ENCODE measurements at places on chromosomes 5 and 9. TPM values are rescaled to one million over a fixed set of nuclear protein-coding genes. Genes with fewer than 3 reads are reported as not detected.

- no peak for DNase-seq
These were observed 360.2 kb downstream of the DEPDC1B start for GRCh38 chr5:60339691-60340201.

DNA sequence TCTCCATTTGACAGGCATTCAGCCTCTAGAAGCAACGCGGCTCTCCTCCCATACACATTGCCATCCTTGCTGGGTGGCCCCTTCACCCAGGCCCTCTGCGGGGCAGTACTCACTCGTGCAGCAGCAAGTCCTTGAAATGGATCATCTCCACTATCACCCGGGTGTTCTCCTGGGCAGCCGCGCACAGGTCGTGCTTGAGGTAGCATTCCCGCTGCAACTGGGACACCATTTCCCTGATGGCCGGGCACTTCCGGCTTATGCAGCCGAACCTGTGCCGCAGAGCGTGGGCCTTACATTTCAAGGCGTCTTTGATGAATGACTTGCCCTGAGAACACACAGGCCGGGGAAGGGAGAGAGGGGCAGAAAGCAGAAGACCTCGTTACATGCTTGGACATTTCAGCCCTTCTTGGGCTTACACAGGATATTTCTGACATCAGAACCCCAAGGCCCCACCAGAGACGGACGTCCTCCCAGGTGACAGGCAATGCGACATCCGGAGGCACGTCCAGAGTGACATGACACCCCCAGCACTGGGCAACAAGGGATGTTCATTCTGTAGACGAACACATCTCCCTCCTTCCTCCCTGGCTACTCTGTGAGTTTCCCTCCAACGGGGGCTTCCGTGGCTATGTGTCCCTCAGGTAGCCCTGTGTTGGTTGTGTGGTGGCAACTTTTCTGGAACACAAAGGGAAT, 5.0 kb downstream of the STC2 start:
- DNase-seq: no peak

DNA sequence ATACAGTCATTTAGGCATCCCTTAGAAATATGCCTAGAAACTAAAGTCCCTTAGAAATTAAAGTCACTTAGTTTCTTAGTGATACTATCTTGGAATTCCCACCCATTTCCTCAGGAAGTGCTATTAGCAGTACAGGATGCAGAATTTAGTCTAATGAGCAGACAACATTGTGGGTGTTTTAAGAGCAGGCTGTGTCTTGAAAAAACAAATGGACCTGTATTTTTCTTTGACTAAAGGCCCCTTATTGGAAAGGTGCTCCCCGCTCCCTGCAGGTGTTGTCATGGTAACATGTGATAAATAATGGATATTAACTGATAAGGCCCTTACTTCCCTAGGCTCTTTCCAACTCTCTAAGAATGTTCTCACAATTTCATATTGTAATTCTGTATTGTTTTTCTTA, 38.8 kb upstream of the STARD4 start:
- DNase-seq: no peak

- no peak for DNase-seq
These were observed 47.1 kb downstream of the DMAC1 start for GRCh38 chr9:7752481-7752880.

GRCh38 chr9:115192280-115192679, 74.3 kb upstream of the TNC start:
- no peak for DNase-seq

DNA sequence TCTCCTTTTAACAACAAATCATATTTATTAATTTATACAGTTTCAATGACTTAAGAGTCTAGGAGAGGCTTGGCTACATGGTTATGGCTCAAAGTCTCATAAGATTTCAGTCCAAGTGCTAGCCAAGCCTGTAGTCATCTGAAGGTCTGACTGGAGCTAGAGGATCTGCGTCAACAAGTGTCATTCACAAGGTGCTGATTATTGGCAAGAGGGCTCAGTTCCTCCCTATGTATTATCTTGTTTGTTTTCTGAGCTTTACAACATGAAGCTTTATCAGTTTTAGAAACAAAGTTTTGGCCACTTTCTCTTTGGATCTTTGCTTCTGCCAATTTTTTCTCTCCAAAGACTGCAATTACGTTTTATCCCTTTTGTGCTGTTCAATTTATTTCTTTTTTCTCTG, 94.7 kb downstream of the RICTOR start:
- no peak for DNase-seq

GRCh38 chr5:44983006-44983405, 174.3 kb downstream of the MRPS30 start:
- DNase-seq: no peak

- DNase-seq: no peak
These were observed 484.6 kb downstream of the PRELID2 start for GRCh38 chr5:145350513-145350912.

DNA sequence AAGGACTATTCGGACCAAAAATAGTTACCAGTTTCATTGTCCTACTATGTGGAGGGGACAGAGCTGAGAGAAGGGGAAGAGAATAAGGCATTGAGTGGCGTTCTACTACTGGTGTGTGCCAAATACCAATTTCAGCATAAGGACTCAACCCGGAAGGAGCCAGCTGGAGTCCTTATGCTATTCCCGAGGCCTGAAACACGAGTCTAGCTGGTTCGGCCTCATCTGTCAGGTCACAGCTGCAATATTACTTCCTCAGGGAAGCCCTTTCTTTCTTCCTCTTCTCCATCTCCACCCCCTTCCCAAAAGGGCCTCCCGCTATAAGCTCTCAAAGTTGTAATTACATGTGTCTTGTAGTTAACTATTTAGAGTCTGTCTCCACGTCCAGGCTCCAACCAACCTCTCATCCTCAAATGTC, 20.5 kb upstream of the FER start:
- DNase-seq: no peak

GRCh38 chr5:93956006-93956405, 214.6 kb upstream of the POU5F2 start:
- DNase-seq: no peak

GRCh38 chr9:133634081-133634691, 2.0 kb upstream of the DBH start:
- DNase-seq: no peak

- DNase-seq: peak; percentile 24
These were observed 1.6 kb downstream of the ELL2 start for GRCh38 chr5:95959888-95960666.

- DNase-seq: no peak
These were observed 57.6 kb downstream of the ANKRD55 start for GRCh38 chr5:56175488-56175887.

DNA sequence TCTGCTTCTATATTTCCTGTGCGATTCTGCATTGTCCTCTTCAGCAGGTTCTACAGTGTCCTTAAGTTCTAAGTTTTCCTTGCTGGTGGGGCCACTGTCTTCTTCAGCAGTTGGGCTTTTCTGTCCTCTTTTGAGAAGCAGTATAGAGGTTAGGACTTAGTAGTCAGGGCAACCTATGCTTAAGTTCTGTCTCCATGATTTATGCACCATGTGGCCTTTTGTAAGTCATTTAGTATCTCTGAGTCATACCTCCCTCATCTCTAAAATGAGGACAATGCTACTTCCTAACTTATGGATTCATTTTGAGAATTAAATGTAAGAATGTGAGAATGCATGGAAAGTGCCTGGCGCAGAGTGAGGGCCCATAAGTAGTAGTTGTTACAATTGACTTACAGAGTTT, 46.8 kb downstream of the GRIN3A start:
- DNase-seq: no peak

GRCh38 chr5:146836226-146836842, 42.2 kb downstream of the PPP2R2B start:
- no peak for DNase-seq

GRCh38 chr9:14097666-14098415, 216.1 kb downstream of the NFIB start:
- DNase-seq: no peak

DNA sequence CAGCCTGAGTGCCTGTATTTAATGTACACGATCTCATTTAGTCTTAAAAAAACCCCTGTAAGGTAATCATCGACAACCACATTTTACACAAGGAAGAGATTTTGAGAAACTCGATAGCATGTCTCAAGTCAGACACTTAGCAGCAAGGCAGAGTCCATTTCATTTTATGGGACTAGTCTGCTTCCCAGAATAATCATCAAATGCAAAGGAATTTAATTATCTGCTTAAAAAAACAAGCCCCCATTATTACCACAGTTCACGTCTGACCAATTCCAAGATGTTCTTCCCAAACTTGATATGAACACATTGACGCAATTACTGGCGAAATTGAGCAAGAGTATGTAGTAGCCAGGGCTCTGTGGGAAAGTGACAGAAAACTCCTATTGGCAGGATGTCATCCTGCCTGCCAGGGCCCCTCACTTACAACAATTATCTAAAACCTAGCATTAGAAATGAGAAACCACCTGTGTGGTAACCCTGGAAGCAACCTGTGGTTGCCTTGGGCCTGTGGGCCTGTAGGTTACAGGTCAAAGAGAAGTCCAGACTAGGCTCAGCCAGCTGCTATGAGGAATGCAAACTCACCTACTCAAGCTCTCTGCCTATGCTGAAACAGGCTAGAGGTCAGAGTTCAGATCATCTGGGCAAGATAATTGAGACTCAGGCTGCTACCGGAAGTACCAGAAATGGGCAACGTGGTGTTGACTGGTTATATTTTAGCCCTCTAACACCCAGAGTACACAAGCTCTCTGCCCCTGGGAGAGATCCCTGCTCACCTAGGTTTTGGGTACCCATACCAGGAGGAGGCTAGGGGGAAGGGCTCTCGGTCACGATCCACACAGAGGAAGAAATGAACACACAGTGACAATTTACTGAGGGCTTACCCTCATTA, 1.6 kb downstream of the B4GALT1 start:
- no peak for DNase-seq

DNA sequence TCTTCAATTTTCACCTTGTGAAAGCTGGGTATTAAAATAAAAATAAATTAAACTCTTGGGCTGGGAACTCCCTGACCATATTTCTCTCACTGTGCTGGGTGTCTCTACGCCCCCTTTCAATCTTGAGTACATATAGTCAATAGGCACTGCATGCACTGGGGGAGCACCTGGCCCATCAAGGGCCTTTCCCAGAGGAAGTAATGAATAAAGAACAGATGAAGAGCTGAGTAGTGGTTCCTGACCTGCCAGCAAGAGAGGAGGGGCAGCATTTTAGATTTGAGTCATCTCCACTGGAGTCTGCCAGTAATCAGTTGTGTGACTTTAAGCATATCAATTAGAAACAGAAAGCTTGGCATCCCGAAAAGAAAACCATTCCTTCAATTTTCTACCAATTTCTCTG, 6.2 kb downstream of the MAPKAP1 start:
- DNase-seq: no peak

- DNase-seq: no peak
These were observed 1.8 kb downstream of the XPA start for GRCh38 chr9:97695390-97695789.

DNA sequence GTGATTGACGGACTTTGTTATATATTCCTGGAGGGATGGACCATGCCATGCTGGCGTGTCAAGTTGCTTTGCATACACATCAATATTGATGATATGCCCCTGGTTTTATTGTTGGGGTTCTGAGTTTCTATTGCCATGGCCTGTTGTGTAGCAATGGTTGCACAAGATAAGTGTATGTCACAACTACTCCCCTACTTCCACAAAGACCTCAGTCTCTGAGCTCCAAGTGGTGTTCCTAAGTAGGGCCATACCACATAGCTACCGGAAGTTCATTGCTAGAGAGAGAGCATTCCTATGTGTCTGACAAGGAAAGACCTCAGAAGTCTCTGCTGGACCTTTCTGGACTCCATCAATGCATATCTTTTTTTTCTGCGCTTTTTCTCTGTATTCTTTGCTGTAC, 19.8 kb downstream of the TXNDC8 start:
- no peak for DNase-seq

DNA sequence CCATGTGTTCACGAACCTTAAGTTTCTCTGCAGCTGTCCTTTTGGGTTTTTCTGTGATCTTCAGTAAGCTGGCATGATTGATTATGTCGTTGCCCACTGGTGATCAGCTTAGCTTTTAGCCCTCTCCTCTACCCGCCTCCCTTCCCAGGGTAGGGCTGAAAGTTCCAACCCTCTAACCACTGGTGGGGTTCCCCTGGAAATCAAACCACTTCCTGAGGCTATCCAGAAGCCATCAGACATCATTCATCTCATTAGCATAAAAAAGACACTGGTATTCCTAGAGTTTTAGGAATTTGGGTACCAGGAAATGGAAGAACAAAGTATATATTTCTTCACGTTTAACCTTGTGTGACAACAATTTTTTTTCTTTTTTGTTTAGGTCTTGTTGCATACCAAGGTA, 29.8 kb downstream of the SPIN1 start:
- DNase-seq: no peak

DNA sequence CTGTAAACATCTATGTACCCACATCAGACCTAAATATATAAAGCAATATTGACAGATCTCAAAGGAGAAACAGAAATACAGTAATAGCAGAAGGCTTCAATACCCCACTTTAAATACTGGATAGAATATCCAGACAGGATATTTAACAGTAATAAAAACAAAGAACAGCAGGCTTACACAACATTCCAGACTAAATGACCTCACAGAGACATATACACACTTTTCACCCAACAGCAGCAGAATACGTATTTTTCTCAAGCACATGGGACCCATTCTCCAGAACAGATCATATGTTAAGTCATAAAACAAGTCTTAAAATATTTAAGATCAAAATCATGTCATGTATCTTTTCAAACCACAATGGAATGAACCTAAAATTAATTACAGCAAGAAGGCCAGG, 76.8 kb downstream of the CAMSAP1 start:
- no peak for DNase-seq

- DNase-seq: no peak
These were observed 402.5 kb downstream of the NFIB start for GRCh38 chr9:13911473-13911872.

The RGS7BP gene
- total RNA-seq: not detected

The CKMT2 gene
- 0.27 TPM for total RNA-seq

The SPATA31A3 gene
- total RNA-seq: not detected

The C5orf52 gene
- not detected for total RNA-seq

The CD180 gene
- total RNA-seq: 0.54 TPM

The CBY3 gene
- total RNA-seq: 1.3 TPM

The TSSK1B gene
- total RNA-seq: not detected

The IL13 gene
- under 0.01 TPM for total RNA-seq

The LRRC19 gene
- not detected for total RNA-seq
